CD14-positive monocyte (primary cell): ENCODE measurements at places on chromosomes 3 and 15. TPM values are rescaled to one million over a fixed set of nuclear protein-coding genes. Genes with fewer than 3 reads are reported as not detected.

The TMEM207 gene
- polyA plus RNA-seq = not detected

The TRH gene
- polyA plus RNA-seq = 0.09 and 0.91 TPM in 2 replicates

The SLC12A1 gene
- not detected for polyA plus RNA-seq

The NCEH1 gene
- polyA plus RNA-seq = 20.7 TPM

The TTLL13 gene
- 0.08 TPM for polyA plus RNA-seq

The DLL4 gene
- polyA plus RNA-seq = not detected

The CD200R1 gene
- polyA plus RNA-seq = 9.0 TPM

The SLC51A gene
- polyA plus RNA-seq = 0.27 TPM in 1 of 2 replicates, not detected in the other

The NEK10 gene
- polyA plus RNA-seq = not detected in 2 replicates

The GLDN gene
- polyA plus RNA-seq = not detected

The CLDN18 gene
- polyA plus RNA-seq = not detected in 2 replicates

The CLRN1 gene
- not detected for polyA plus RNA-seq

The ALG1L2 gene
- not detected for polyA plus RNA-seq

The EXD1 gene
- 0.04 TPM in 1 of 2 replicates, not detected in the other for polyA plus RNA-seq

The GOLGA8T gene
- polyA plus RNA-seq = not detected

The SEMA3G gene
- not detected for polyA plus RNA-seq

The FSD2 gene
- not detected in 2 replicates for polyA plus RNA-seq

The PTH1R gene
- polyA plus RNA-seq = not detected in 2 replicates

The TM2D3 gene
- 26.5 TPM for polyA plus RNA-seq

The PLA2G4F gene
- not detected in 2 replicates for polyA plus RNA-seq

The CPN2 gene
- not detected in 2 replicates for polyA plus RNA-seq

The PAQR5 gene
- polyA plus RNA-seq = not detected

The SOX14 gene
- not detected for polyA plus RNA-seq

The MKRN3 gene
- polyA plus RNA-seq = not detected

The KCNAB1 gene
- polyA plus RNA-seq = 0.08 TPM

The KIF15 gene
- polyA plus RNA-seq = 0.04 and 0.15 TPM in 2 replicates

The MYO5C gene
- not detected for polyA plus RNA-seq

The NEIL1 gene
- polyA plus RNA-seq = 0.53 TPM

The CACNA1D gene
- 0.29 TPM for polyA plus RNA-seq

The HDDC3 gene
- polyA plus RNA-seq = 14.8 TPM

The OXSR1 gene
- polyA plus RNA-seq = 12.3 TPM

The ONECUT1 gene
- polyA plus RNA-seq = not detected

The HIGD2B gene
- polyA plus RNA-seq = not detected in 2 replicates

The LACTB gene
- 10.4 and 18.5 TPM in 2 replicates for polyA plus RNA-seq
